ENCODE measurements at places on chromosomes 11 and 22. TPM values are rescaled to one million over a fixed set of nuclear protein-coding genes. Genes with fewer than 3 reads are reported as not detected.

FHIP1B gene
- 14.3 TPM for total RNA-seq

GALNT18 gene
- 1.3 TPM for total RNA-seq

RTN4R gene
- total RNA-seq: 0.54 TPM

LRRC74B gene
- not detected for total RNA-seq

HSPB2 gene
- 0.36 TPM for total RNA-seq

MMP13 gene
- not detected for total RNA-seq

CDC42BPG gene
- total RNA-seq: under 0.01 TPM

CDHR5 gene
- not detected for total RNA-seq

SYNGR1 gene
- 13.0 TPM for total RNA-seq

FAM111A gene
- 9.2 TPM for total RNA-seq

Measured in cardiac atrium fibroblast (primary cell).